ENCODE measurements at places on chromosomes 5 and 9. TPM values are rescaled to one million over a fixed set of nuclear protein-coding genes. Genes with fewer than 3 reads are reported as not detected.

The PDCD1LG2 gene
- not detected for polyA plus RNA-seq

The UBE2QL1 gene
- polyA plus RNA-seq: not detected

The CD14 gene
- 2.6 TPM for polyA plus RNA-seq

The PRUNE2 gene
- 0.65 TPM for polyA plus RNA-seq

The CCDC69 gene
- polyA plus RNA-seq: 143 TPM

The COL5A1 gene
- not detected for polyA plus RNA-seq

The HSPB3 gene
- polyA plus RNA-seq: not detected

The LPAR1 gene
- not detected for polyA plus RNA-seq

The CENPK gene
- polyA plus RNA-seq: 12.2 TPM

The C9orf153 gene
- polyA plus RNA-seq: not detected

The LCP2 gene
- 11.6 TPM for polyA plus RNA-seq

The SLC34A3 gene
- polyA plus RNA-seq: not detected

The KLF4 gene
- 1.6 TPM for polyA plus RNA-seq

The GEMIN5 gene
- polyA plus RNA-seq: 16.3 TPM

The SLC6A18 gene
- not detected for polyA plus RNA-seq

The PTPN3 gene
- polyA plus RNA-seq: not detected

The SOHLH1 gene
- polyA plus RNA-seq: not detected

The ACOT12 gene
- polyA plus RNA-seq: not detected

The CYSRT1 gene
- polyA plus RNA-seq: not detected

The MYO10 gene
- not detected for polyA plus RNA-seq

The CCL21 gene
- polyA plus RNA-seq: not detected

The ZNF608 gene
- polyA plus RNA-seq: 6.0 TPM

The PCDHB1 gene
- polyA plus RNA-seq: not detected

The C9orf152 gene
- not detected for polyA plus RNA-seq

The BARHL1 gene
- not detected for polyA plus RNA-seq

The GRXCR2 gene
- not detected for polyA plus RNA-seq

The EQTN gene
- polyA plus RNA-seq: 0.37 TPM

The TAF1L gene
- not detected for polyA plus RNA-seq

The UBLCP1 gene
- polyA plus RNA-seq: 48.4 TPM

The SEMA6A gene
- polyA plus RNA-seq: 1.3 TPM

The PLEKHG4B gene
- not detected for polyA plus RNA-seq

The CDX1 gene
- not detected for polyA plus RNA-seq

The INPP5E gene
- polyA plus RNA-seq: 2.6 TPM

The CDH9 gene
- not detected for polyA plus RNA-seq

The PPIC gene
- polyA plus RNA-seq: not detected

The MYMK gene
- polyA plus RNA-seq: not detected

The GLDC gene
- 0.85 TPM for polyA plus RNA-seq

The PCDHAC2 gene
- polyA plus RNA-seq: not detected

The MCC gene
- polyA plus RNA-seq: 0.31 TPM

The SCGB3A2 gene
- polyA plus RNA-seq: not detected

The HABP4 gene
- polyA plus RNA-seq: 5.9 TPM

The LCN2 gene
- polyA plus RNA-seq: not detected

The AK8 gene
- polyA plus RNA-seq: 0.70 TPM

The LCN9 gene
- not detected for polyA plus RNA-seq

The NTRK2 gene
- not detected for polyA plus RNA-seq

The FBXO4 gene
- 20.3 TPM for polyA plus RNA-seq

The BHMT gene
- polyA plus RNA-seq: not detected

The DMGDH gene
- polyA plus RNA-seq: not detected

The SH3RF2 gene
- not detected for polyA plus RNA-seq

The CDC23 gene
- 16.4 TPM for polyA plus RNA-seq

The NR5A1 gene
- polyA plus RNA-seq: not detected

The SECISBP2 gene
- polyA plus RNA-seq: 31.5 TPM

The EGR1 gene
- polyA plus RNA-seq: 33.2 TPM

The KCNMB1 gene
- polyA plus RNA-seq: not detected

The OR1Q1 gene
- not detected for polyA plus RNA-seq

The FOXD4L5 gene
- polyA plus RNA-seq: not detected

The IL3 gene
- not detected for polyA plus RNA-seq

The PCDHGB2 gene
- polyA plus RNA-seq: 0.27 TPM

The WNK2 gene
- polyA plus RNA-seq: not detected

All from naive B cell (primary cell).